ENCODE measurements at places on chromosomes 1 and 21.

DNA sequence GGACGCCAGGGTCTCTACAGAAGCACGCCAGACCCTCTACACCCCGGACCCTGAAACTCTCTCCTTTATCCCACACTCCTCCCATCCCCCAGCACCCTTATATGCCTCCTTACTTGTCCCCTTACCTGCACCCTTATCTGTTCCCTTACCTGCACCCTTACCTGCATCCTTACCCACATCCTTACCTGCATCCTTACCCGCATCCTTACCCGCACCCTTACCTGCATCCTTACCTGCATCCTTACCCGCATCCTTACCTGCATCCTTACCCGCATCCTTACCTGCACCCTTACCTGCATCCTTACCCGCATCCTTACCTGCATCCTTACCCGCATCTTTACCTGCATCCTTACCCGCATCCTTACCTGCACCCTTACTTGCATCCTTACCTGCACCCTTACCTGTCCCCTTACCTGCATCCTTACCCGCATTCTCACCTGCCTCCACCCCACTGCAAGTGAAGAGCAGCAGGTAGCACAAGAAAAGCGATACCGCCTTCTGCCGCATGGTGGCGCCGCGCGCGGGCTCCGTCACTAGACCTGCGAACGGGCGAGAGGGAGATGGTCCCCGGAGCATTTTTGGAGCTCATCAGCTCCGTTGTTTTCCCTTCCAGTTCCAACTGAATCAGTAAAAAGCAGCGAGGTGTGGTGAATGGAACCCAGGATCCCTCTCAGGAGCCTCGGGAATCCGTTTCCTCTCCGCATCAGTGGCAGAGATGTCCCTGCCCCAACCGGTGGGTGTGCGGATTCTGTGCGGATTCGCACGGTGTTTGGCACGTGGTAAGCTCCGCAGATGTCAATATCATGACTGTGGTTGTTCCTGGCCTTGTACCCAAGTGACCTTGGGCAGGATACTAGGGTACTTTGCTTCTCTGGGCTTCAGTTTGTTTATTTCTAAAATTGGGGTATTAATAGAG, 2.9 kb downstream of the IFI6 start:
- peak; percentile 77 for DNase-seq

GRCh38 chr21:31500071-31500470, 156.0 kb upstream of the TIAM1 start:
- DNase-seq: no peak

DNA sequence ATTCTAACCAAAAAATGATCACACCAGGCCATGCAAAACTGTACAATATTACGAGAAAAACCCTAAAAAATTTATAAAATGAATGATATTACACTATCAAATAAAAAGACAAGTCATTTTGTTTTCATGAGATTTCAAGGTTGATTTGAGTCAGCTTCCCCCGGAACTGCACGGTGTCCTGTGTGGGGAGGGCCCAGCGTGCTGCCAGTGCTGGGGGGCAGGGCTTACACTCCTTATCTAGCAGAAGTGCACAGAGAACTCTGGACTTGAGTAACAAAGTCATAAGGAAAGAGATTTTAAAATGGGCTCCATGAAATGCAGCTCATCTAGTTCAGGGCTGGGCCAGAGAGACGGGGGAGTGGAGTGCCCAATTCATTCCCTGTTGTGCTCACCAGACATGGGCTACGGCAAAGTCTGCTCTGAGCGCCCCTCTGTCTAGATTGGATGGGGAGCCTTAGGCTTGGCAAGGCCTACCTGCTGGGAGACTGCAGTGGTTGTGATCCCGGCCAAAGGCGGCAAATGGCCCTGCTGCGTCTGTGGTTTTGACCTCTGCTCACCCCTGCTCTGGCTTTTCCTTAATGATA, 50.1 kb downstream of the COQ8A start:
- DNase-seq: peak; percentile 25

DNA sequence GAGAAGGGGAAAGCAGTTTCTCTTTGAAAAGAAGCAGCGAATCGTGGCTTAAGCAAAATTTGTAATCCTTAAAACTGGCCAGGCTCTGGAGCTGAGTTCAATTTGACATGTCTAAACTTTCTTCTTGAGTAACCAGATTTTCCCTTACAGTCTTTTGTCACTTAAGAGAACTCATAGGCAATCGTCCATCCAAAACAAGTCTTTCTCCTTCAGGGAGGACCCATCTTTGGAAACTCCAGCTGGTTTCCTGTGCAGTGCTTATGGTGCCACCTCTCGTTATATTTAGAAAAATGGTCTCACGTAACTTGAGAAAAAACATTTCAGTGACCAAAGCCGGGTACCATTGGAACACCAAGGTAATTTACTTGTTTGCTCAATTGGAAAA, 1.8 kb upstream of the PTTG1IP start:
- DNase-seq: no peak

DNA sequence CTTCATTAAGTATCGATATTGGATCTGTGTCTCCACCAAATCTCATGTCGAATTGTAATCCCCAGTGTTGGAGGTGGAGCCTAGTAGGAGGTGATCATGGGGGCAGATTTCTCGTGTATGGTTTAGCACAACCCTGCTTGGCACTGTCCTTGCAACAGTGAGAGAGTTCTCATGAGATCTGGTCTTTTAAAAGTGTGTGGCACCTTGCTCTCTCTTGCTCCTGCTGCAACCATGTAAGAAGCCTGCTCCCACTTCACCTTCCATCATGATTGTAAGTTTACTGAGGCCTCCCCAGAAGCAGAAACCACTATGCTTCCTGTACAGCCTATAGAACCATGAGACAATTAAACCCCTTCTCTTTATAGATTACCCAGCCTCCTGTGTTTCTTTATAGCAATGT, 424.4 kb downstream of the NPHP4 start:
- DNase-seq: no peak

DNA sequence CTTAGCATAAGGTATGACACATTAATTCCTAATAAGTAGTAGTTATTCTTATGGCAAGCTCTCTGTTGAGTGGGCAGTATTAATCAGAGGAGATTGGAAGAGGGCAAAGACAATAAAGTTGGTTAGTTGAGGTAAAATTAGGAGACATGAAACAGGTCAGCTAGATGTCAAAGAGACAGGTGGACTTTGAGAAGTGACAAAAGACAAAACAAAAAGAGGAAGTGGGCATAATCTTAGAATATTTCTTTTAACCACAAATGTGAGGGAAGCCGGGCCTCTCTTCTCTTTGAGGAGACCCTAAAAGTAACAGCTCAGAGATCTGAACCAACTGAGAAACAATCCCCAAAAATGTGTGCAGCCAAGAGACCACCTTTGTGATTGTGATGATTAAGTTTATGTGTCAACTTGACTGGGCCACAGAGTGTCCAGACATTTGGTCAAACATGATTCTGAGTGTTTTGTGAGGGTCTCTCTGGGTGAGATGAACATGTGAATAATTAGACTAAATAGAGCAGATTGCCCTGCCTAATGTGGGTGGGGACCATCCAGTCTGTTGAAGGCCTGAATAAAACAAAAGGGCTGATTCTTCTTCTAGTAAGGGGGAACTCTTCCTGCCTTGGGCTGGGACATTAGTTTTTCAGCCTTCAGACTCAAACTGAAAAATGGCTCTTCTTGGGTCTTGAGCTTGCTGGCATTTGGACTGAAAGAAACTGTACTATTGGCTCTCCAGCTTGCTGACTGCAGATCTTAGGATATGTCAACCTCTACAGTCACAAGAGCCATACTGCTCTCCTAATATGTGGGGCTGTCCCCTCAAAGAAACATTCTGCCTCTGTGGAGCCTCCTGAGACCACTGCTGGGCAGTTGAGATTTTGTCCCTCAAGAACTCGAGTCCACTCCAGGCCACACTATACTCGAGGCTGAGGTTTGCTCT, 40.0 kb downstream of the FCRL5 start:
- DNase-seq: no peak

- DNase-seq: no peak
These were observed 47.6 kb downstream of the GLIS1 start for GRCh38 chr1:53691326-53691725.

DNA sequence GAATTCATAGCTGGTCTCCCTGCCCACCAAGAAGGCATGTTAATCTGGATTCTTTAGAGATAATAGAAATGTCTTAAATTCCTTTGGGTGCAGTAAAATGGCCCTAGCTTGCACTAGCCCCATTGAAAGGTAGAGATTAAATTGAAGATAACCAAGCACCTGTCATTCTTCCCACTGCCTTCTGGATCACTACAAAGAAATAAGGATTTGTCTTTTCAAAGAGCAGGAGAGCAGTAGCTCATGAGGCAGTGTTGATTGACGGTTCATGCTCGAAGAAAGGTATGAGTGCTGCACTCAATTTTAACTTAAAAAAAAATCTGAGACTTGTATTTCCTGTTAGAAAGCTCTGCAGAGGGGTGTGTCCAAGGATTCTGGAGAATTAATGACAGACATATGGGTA, 74.9 kb upstream of the F3 start:
- DNase-seq: no peak

DNA sequence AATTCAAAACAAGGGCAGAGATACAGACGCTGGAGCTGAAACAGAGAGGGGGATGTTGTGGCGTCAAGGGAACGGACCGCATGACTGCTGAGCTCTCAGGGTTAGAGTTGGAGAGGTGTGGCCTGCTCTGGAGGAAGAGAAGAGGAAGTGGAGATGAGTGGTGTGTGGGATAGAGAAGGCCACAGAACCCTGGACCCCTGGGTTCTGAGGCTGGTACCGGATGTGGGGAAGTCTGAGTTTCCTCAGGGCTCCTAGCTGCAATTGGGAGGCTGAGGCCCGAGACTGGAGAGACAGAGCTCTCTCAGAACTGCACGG, 1.8 kb downstream of the BCAN start:
- no peak for DNase-seq

DNA sequence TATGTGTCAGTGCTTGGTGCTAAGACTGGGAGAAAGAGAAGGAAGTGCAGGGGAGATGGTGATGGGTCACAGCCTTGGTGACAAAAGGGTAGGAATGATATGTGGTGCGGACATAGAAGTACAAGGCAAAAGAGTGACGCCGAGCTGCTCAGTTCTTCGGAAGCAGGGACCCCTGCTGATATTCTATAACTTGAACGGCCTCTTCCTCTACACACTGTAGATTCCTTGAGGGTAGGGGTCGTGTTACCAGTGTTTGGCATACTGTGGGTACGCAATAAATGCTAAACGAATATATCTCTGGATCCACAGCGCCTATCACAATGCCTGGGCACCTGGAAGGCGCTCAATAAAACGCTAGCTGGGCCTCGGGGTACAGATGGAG, 488 bp downstream of the DBT start:
- DNase-seq: no peak

DNA sequence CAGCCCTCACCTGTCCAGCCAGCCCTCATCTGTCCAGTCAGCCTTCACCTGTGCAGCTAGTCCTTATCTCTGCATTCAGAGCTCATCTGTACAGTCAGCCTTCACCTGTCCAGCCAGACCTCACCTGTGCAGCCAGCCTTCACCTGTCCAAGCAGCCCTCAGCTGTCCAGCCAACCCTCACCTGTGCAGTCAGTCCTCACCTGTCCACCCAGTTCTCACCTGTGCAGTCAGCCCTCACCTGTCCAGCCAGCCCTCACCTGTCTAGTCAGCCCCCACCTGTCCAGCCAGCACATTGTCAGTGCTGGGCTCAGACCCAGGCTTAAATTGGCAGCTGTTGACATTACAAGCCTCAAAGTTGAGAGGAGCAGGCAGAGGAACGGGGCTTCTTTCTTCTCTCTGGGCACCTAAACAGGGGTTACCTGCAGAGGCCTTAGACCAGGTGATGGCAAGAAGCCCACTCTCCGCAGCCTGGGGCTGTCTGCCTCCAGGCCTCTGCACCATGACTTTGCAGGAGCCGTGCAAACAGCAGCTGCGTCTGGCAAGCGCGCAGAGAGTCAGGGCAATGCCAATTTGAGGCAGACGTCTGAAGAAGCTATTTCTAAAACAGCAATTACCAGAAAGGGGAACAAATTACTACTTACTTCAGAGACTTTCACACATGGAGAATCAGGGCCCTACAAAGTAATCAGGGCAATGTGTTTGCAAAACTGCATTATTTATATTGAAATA, 506.1 kb downstream of the NPHP4 start:
- DNase-seq: no peak

DNA sequence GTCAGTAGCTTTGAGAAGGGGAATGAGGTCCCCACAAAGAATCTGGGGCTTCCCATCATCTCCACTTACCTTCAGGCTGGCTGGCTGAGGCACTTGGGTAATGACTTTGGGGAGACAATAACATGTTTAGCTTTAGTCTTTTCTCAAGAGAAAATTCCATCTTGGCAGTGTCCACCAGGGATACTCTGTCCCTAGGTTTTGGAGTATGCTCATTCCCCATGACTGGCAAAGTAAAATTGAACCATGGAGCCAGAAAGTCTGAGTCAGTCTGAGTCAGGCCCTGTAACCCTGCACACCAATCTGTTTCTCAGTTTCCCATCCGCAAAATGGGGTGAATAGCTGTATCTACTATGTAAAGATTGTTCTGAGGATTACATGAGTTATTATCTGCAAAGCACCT, 28.2 kb downstream of the RUNX1 start:
- DNase-seq: no peak

DNA sequence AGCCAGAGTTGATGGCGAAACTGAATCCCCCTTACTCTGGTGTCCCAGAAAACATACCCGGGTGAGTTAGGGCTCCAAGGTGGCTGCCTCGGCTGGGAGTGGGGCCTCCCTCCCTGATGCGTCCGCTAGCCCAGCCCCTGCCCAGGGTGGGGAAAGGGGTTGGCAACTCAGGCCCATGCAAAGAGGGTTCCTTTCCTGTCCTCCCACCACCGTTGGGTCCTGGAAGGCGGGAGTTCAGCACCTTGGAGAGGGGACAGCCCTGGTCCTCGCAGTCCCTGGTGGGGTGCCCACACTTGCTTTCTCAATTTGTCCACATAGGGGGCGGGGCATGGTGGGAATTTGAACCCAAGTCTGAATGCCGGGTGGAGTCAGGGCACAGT, 6.1 kb downstream of the SRM start:
- no peak for DNase-seq

- DNase-seq: no peak
These were observed 4.7 kb downstream of the DNALI1 start for GRCh38 chr1:37561133-37562132.

DNA sequence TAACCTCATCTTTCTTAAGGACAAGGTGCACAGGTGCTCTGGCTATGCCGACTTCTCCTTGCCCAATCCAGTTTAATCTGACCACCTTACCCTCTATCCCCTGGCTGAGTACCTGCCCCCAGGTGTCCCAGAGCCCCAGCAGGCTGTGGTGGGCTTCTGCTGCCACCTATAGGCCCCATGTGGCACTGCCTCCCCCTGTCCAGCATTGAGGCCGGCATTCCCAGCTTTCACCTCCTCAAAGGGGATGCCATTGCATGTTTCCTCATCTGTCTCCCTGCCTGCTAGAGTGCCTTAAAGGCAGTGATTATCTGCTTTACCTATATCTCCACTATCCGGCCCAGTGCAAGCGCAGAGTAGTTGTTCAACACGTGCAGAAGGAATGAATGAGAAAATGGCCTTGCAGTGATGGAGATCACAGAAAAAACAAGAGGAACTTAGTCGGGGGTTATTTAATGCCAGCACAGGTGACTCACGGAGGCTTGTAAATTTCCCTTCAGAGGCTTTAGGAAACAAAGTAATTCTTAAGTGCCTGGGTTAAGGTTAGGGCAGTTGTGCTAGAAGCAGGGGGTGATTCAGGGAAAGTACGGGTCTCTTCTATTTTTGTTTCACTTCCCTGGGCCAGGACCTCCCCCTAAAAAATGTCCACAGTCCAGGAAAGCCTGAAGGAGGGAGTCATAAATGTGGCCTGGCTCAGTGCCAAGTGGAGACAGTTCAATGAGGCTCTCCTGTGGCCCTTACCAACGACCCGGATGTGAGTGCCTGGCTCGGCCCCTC, 131.8 kb upstream of the NGF start:
- no peak for DNase-seq

GRCh38 chr1:223067914-223068313, 75.1 kb downstream of the TLR5 start:
- no peak for DNase-seq

Measured in CD4-positive, alpha-beta T cell treated with Interferon gamma for 1 hour (primary cell).